ENCODE measurements at places on chromosomes 3 and 15.

- DNase-seq: peak; percentile 87
These were observed 79.7 kb downstream of the TMEM266 start for GRCh38 chr15:76139368-76140073.

DNA sequence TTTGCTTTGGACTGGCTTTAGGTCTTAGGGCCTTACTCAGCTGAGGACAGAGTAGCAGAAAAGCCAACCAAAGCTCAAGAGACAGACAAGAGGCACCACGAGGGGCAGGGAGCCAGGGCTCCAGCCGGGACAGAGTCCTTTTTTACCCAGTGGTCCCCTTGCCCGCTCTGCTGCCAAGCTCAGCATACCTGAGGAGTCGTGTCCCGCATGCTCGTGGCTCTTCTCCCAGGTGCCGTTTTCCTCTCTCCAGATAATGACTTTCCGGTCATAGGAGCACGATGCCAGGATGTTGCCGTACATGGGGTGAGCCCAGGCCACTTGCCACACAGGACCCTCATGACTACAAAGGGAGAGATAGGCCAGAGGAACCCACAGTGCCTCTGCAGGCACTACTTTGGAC is 8.5 kb downstream of the SEC13 start:
- no peak for DNase-seq

GRCh38 chr15:91225741-91226140 is 125.7 kb downstream of the SV2B start:
- no peak for DNase-seq

DNA sequence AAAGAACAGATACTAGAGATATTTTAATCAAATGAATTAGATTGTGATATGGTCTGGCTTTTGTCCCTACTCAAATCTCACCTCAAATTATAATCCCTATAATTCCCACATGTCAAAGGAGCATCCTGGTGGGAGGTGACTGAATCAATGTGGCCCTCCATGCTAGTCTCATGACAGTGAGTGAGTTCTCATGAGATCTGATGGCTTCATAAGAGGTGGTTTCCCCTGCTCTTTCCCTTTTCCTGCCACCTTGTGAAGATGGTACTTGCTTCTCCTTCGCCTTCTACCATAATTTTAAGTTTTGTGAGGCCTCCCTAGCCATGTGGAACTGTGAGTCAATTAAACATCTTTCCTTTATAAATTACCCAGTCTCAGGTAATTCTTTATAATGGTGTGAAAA is 82.8 kb downstream of the FAIM start:
- DNase-seq: no peak

DNA sequence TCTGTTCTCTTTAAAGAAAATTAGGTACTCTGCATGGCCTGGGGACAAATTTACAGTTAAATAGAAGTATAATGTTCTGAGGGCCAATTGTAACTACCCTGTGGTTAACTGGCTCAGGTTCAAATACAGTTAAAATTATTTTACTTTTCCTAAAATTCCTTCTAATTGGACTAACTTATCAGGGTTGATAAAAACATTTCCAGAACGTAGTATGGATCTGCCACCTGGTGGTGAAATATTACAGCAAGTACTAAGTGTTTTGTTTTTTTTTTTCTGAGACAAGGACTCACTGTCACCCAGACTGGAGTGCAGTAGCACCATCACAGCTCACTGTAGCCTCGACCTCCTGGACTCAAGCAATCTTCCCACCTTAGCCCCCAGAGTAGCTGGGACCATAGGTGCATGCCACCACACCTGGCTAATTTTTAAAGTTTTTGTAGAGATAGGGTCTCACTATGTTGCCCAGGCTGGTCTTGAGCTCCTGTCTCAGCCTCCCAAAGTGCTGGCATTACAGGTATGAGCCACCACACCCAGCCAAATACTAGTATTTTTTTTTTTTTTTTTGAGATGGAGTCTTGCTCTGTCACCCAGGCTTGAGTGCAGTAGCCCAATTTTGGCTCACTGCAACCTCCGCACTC is 29.2 kb downstream of the NEO1 start:
- peak; percentile 49 for DNase-seq

- no peak for DNase-seq
These were observed 17.3 kb downstream of the ABHD5 start for GRCh38 chr3:43707998-43708397.

GRCh38 chr3:16468002-16468335 is 45.5 kb downstream of the RFTN1 start:
- DNase-seq: no peak

DNA sequence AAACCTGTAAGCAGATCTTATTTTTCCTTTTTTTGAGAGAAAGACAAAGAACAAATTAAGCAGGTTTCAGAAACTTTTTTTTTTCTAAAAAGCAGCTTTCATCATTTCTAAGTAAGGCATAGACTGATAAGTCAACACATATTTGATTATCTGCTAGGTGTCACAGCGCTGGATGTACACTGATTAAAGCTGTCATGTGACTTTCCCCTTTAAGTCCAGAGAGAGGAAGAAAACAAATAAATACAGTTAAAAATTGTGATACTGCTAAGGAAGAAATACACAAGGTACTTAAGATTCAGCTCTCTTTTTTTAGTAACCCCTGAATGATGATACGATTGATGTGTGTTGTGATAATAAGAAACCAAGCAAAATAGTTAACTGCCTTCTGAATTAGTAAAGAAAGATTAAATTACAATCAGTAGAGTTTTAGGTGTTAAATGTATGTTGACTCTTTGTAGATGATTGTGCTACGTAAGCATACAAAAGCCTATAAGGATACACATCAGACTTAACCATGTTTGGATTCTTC is 2.8 kb downstream of the GLCE start:
- no peak for DNase-seq

DNA sequence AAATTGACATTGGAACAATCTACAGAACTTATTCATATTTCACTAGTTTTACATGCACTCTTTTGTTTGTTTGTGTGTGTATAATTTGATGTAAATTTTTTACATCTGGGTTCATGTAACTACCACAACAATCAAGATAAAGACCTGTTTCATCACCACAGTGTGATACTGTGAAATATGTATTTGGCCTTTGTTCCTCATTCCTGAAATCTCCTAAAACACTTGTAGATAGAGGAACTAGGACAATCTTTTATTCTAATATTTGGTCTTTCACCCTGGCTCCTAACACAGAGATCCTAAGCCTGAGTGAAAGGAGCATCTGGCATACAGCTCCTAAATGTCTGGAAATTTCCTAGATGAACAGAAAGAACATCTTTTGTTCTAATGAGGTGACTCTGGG is 155.0 kb upstream of the GPR149 start:
- no peak for DNase-seq

Measured in GM12865 (cell line).